Fibroblast of lung (primary cell): ENCODE measurements at places on chromosomes 1 and 21. TPM values are rescaled to one million over a fixed set of nuclear protein-coding genes. Genes with fewer than 3 reads are reported as not detected.

The DISP1 gene
- 3.1 and 5.9 TPM in 2 replicates for total RNA-seq

The SRM gene
- 8.2 and 13.0 TPM in 2 replicates for total RNA-seq

The TAS1R3 gene
- 0.17 and 0.26 TPM in 2 replicates for total RNA-seq

The SPRR2F gene
- not detected in 2 replicates for total RNA-seq

The GJA9 gene
- total RNA-seq = under 0.01 TPM in 1 of 2 replicates, not detected in the other

The USP24 gene
- total RNA-seq = 39.3 and 63.9 TPM in 2 replicates

The OVAAL gene
- total RNA-seq = not detected in 2 replicates
